Liver (tissue), 10 donors: ENCODE measurements at places on chromosomes 5 and 9. TPM values are rescaled to one million over a fixed set of nuclear protein-coding genes. Genes with fewer than 3 reads are reported as not detected.

HMMR gene
- 48.5 TPM for total RNA-seq

C5orf58 gene
- total RNA-seq: not detected

SOHLH1 gene
- total RNA-seq: not detected

ATP6V1G1 gene
- 41.4 TPM for total RNA-seq

HTR4 gene
- 2.4 TPM for total RNA-seq

- DNase-seq: peak; percentile 54
Measured at GRCh38 chr5:150510460-150511263, 2.7 kb downstream of the NDST1 start.

DNA sequence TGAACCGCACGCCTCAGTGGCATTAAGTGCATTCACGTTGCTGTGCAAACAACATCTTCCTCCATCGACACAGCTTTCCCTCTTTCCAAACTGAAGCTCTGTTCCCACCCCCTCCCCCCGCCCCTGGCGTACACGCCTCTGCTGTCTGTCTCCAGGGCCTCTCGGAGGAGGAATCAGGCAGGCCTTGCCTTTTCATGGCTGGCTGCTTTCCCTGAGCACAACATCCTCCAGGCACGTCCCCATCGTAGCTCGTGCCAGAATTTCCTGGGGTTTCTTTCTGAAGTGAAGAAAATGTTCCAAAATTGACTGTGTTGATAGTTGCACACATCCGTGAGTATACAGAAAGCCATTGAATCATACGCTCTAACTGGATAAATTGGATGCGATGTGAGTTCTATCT is 22.3 kb upstream of the TMEM250 start:
- no peak for DNase-seq

DNA sequence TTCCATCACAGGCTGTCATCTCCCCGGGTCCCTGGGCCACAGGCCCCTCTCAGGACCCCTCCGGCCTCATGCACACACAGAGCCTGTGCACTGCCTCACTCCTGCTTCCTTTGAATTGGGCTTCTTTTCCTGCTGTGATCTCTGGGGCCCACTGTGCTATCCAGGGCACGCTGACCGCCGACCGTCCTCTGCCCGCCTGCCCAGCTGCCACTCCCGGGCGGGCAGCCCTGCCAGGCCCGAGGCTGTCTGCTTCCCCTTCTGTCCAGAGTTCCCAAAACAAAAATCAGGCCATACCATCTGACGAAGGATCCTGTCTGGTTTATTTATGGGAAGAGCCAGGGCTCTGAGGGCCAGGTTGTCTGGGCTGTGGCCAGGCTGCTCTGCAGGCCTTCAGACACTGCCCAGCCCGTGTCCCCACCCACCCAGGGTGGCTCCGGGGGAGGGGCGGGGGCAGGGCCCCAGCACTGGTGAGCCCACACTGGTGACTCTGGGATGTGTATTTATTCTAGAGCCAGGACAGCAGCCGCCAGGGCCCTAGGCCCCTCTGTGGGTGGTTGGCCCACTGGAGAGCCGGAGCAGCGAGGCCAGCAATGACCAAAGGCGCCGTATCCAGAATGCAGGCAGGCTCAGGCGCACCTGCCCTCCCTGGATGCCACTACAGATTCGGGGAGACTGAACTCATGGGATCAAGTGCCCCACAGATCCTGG is 57.0 kb downstream of the ADAMTS2 start:
- no peak for DNase-seq

GRCh38 chr5:138574744-138575193 is 432 bp downstream of the HSPA9 start:
- DNase-seq: no peak

DNA sequence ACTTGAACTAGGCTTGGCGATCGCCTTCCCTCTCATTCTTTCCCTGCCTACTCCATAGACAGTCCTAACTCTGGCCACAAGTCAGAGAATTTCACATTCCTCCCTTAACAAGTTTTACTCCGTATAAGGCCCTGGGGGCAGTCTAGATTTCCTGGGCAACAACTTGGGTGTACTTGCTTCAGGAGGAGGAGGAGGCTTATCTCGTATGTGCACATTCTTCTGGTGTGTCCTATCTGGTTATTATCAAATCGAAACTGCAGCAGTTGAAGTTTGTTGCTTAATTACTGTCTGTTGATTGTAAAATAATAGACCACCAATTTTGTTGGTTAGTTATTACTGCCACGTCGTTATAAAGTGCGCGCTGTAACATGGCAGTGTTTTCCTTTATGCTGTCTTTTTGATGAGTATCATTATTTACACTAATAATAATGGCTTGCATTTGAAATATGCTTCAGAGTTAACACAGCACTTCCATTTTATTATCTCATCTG is 42.0 kb downstream of the PIP5K1B start:
- DNase-seq: no peak

DNA sequence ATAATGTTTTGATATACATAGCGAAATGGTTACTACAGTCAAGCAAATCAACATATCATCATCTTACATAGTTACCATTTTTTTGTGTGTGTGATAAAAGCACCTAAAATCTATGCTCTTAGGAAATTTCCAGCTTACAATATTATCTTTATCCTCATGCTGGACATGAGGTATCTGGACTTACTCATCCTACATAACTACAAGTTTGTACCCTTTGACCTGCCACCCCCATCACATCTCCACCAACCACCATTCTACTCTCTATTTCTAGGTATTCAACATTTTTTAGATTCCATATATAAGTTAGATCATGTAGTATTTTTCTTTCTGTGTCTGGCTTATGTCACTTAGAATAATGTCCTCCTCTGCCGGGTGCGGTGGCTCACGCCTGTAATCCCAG is 79.9 kb downstream of the TAF11L14 start:
- no peak for DNase-seq

- no peak for DNase-seq
Measured at GRCh38 chr5:127985811-127986325, 97.7 kb upstream of the SLC12A2 start.

DNA sequence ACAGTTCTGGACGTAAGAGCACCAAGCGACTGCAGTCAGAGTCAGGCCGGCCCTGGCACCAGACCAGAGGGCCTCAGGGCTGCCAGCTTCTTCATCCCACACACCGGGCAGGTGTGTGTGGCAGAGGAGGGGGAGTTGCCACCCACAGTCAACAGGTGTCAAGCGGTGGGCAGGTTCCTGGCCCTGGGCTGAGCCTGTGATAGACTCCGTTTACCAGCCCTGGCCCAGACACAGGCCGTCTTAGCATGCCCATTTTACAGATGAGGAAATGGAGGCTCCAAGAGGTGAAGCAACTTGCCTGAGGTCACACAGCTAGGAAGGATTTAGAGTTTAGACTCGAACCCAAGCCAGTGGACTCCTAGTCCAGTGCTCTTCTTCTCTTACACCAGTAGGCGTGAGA is 71.8 kb downstream of the HMCN2 start:
- no peak for DNase-seq

- DNase-seq: no peak
Measured at GRCh38 chr5:42321785-42322184, 101.5 kb upstream of the GHR start.

DNA sequence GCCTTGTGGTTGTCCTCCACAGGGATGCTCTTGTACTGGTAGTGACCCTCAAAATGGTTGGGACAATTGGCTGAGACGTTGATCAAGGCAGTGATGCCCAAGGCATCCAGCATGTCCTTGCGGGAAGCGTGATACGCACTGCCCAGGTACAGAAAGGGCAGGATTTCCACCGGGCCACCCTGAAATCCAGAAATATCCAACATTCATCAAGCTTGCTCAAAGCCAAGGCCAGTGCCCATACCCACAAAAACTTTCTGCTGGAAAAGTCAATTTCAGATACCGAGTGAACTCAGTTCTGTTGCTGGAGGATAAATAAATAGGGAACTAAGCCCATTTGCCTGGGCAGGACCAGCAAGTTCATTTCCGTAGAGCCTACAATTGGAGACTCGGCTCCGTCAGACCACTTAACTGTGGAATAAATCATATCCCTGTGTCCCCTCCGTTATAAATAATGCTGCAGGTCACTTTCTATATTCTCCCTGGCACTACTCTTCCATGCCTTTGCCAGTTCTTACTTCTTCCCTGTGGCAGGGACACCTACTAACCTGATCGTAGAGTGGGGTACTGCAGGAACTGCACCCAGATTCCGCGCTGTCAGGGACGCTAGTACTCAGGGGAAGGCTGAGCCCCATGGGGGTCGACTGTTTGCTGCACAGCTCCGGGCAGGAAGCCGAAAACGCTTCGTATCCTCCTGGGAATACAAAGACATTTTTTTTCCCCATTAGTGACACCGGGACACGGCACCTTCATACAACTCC is 1.2 kb downstream of the DUSP1 start:
- DNase-seq: peak; percentile 55

DNA sequence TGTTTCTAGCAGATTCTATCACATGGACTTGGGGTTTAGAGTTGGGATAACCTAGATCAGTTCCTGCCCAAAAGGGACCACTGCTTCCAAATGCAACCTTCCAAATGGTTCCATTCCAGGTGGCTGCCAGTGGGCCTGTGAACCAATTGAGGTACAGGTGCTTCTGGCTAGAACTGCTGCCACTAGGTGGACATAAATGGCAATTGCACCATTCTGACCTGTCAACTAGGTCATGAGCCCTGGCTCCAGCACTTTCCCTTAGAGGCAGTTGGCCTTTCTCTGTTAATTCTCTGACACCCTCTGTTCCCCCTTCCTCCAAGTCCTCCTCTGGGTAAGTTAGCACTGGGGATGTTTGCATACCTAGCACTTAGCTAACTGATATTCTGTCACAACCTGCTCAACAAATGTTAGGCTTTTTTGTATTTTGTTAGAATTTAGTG is 16.6 kb upstream of the HEMGN start:
- peak; percentile 68 for DNase-seq

GRCh38 chr9:69976152-69976551 is 67.5 kb upstream of the MAMDC2 start:
- no peak for DNase-seq

DNA sequence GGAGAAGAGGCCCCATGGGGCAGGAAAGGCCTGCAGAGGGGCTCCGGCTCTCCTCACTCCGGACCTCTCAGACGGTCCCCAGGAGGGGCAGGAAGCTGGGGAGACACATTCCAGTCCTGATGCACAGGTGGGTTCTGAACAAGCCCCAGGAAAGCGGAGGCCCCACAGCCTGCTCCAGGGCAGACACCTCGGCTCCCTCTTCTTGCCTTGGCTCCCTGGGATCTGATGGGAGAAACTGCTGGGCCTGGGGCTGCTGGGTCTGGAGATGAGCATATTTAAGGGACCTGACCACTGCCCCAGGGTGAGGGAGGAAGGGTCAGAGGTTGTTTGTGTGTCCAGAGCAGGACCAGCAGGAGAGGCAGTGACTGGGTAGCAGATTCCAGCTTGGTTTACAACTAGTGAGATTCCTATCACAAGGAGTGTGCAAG is 1.2 kb downstream of the CORO2A start:
- no peak for DNase-seq

DNA sequence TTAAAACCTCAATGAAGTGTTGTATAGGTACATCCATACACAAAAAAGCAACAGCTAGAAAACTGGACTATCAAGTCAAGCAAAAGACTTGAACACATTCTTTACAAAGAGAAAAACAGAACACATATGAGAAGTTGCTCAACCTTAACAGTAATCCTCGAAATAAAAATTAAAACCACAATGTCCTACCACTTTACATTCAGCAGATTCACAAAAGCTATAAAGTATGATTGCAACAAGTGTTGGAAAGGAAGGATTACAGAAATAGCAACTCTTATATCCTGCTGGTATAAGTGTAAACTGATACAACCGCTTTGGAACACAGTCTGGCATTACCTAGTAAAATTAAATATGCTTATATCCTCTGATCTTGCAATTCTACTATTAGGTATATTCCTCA is 28.5 kb upstream of the GOLGA1 start:
- DNase-seq: no peak

GRCh38 chr5:72433522-72433921 is 73.7 kb downstream of the ZNF366 start:
- DNase-seq: no peak

DNA sequence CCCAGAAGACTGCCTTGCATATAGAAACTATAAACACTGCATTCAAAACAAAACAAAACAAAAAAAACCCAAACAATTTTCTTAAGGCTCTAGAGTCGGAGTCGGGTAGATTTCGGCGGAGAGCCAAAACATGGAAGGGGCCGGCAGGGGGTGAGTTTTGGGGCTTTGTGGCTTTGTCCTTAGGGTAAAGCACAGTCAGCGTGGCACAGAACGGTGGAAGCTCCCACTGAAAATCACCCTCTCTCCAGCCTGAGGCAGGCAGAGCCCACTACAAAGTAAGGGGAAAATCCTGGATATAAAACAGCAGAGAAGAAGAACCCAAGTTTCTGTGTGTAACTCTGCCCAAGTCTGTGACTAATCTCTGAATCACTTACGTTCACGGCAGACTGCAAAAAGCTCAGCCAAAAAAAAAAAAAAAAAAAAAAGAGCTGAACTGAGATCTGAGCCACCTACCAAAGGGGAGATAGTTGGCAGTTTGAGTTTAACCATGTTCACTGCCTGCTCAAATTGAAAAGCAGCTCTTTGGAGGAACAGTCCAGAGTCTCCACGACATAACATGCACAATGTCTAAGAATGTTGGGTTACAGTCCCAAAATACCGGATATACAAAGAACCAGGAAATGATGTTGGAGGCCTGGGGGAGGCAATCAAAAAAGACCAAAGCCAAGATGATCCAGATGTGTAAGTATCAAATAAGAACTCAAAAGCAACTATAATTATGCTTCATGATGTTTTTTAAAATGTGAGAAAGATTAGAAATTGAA is 26.6 kb upstream of the OR2K2 start:
- no peak for DNase-seq

GRCh38 chr9:2414465-2414864 is 207.1 kb upstream of the VLDLR start:
- no peak for DNase-seq

DNA sequence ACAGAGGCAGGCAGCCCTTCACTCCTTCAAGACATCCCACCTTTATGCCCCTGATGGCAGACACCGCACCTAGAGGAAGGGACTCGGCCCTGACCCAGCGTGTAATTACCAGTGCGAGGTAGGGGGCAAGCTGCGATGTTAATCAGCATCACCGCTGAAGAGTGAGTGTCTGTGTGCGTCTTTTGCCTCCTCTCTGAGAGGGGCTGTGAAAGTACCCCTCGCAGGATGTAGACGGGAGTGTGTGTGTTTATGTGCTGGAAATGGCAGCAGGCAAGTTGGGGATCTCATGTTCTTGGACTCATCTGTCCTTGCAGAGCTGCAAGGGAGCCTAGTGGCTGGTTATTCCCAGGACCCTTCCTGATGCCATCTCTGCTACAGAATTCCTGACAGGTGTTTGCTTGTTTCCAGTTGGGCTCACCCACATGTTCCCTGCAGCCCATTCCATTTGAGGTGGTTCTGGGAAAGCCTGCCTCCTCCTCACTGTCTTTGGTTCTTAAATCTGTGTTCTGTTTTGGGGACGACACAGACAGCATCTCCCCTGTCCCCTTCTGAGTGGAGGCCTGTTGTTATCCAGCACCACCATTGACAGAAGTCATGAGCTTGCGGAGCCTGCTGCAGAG is 70.5 kb downstream of the ZNF618 start:
- no peak for DNase-seq

DNA sequence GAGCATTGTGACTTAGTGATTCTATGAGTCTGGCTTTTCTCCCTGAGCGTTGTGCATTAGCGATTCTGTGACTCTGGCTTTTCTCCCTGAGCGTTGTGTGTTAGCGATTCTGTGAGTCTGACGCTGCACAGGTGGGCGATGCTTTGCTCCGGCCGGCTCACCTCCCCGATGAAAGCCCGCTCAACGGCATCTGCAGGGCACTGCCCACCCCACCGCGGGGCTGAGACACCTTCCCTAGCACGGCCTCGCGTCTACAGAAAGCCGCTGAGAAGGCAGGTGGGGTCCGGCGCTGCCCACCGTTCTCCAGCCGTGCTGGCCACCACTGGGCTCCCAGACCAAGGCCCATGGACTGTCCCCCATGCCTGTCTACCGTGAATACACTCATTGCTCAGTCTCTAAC is 12.8 kb upstream of the SLC9A3 start:
- DNase-seq: no peak
